ENCODE measurements at places on chromosomes 7 and 10. TPM values are rescaled to one million over a fixed set of nuclear protein-coding genes. Genes with fewer than 3 reads are reported as not detected.

Gene RBP4
- total RNA-seq: 23.3 TPM

Gene C7orf57
- total RNA-seq: not detected

Gene SUPV3L1
- total RNA-seq: 55.1 TPM

Gene IKZF1
- total RNA-seq: 24.4 TPM

Gene SFTPA1
- total RNA-seq: not detected

DNA sequence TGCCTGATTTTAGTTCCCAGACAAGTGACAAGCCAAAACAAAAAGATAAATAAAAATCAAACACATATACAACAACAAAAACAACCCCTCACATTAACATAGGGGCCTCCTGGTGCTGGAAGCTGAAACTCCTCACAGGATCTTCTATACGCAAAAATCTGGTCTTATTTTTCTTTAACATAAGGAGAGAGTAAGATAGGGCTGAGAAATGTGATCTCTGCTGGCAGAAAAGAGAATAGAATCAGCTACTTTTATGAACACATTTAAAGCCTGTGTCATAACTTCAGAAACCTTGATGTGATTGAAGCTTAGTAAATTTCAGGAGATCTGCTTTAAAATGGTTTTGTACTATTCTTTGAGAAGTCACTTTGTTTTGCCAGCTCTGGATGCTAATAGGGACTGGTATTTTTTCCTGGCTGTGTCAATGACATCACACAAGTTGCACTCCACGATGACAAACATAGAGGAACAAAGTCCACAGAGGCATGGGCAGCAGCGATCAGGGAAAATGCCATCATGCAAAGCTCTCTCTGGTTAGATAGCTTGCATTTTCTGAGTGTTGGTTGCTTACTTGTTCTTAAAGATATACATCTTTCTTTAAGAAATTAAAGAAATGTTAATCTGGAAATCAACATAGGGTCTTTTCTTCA lies 176.6 kb upstream of the SP4 start:
- no peak for DNase-seq
- no peaks in the 10 kb centered on the region for H3K36me3 ChIP-seq
- H3K27me3 ChIP-seq: no peaks in the 10 kb centered on the region
- H3K4me3 ChIP-seq: no peak overlapping the region

- H3K4me3 ChIP-seq: no peak overlapping the region
- DNase-seq: no peak
- peaks cover 27% of the 10 kb centered on the region for H3K4me1 ChIP-seq
- H3K36me3 ChIP-seq: no peaks in the 10 kb centered on the region
- no peaks in the 10 kb centered on the region for H3K27me3 ChIP-seq
These were observed 149.8 kb downstream of the DOCK4 start for GRCh38 chr7:112056409-112056808.

DNA sequence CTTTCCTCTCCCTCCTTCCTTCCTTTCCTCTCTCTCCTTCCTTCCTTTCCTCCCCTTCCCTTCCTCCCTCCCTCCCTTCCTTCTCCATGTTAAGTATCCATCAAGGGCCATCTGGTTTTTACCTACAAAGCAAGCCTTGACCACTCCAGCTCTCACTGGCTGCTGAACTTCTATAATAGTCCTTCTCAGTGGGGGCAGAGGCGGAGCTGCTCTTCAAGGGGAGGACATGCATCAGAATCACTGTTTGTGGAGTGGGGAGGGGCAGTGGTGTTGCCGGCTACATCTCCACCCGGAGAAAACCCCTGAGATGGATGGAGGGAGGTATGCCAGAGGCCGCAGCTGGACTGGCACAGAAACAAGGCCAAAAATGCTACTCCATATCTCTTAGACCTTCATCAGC lies 25.9 kb downstream of the LAMB1 start:
- H3K4me3 ChIP-seq: no peak overlapping the region
- DNase-seq: no peak
- peaks cover 13% of the 10 kb centered on the region for H3K4me1 ChIP-seq
- no peaks in the 10 kb centered on the region for H3K27me3 ChIP-seq
- peaks cover 33% of the 10 kb centered on the region for H3K36me3 ChIP-seq

GRCh38 chr10:72248468-72249151 lies 25.1 kb upstream of the DDIT4 start:
- H3K4me1 ChIP-seq: peaks cover 94% of the 10 kb centered on the region
- no peaks in the 10 kb centered on the region for H3K27me3 ChIP-seq
- no peaks in the 10 kb centered on the region for H3K36me3 ChIP-seq
- H3K27ac ChIP-seq: peak overlapping the region; percentile 96

DNA sequence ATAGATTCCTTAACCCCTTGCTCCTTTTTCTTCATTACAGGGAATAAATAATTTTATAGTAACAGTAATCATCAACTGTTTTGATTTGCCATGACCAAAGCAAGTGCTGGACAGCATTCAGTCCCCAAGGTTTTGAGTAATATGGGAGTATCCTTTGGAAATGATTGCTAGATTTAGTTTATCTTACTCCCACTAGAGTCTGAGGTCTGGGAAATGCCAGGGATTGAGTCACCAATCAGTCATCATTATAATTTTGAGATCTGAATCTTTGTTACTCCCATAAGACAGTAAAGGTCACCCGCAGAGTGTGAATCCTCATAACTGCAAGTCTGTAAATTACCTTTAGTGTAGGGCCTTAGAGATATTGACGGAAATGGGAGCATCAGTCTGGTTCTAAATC lies 133.7 kb upstream of the SEMA3E start:
- no peaks in the 10 kb centered on the region for H3K4me1 ChIP-seq
- no peaks in the 10 kb centered on the region for H3K36me3 ChIP-seq
- DNase-seq: no peak
- H3K27me3 ChIP-seq: no peaks in the 10 kb centered on the region
- no peak overlapping the region for H3K4me3 ChIP-seq

Gene NPSR1
- total RNA-seq: not detected

Measured in thoracic aorta (tissue), 2 donors.